ENCODE measurements at places on chromosomes 1 and 21. TPM values are rescaled to one million over a fixed set of nuclear protein-coding genes. Genes with fewer than 3 reads are reported as not detected.

The RIMS3 gene
- 3.2 TPM for total RNA-seq

The CTXND2 gene
- total RNA-seq: not detected

The PRDM16 gene
- total RNA-seq: 5.6 TPM

The PTGS2 gene
- 5.4 TPM for total RNA-seq

The CD1C gene
- not detected for total RNA-seq

The SNAPIN gene
- 65.0 TPM for total RNA-seq

The HTR6 gene
- total RNA-seq: not detected

The SLC45A1 gene
- 0.79 TPM for total RNA-seq

The SPRR5 gene
- not detected for total RNA-seq

The LYPD8 gene
- total RNA-seq: not detected

The CCDC27 gene
- total RNA-seq: not detected

The DLGAP3 gene
- 0.82 TPM for total RNA-seq

The LIN9 gene
- total RNA-seq: 3.8 TPM

The ALPL gene
- total RNA-seq: 5.1 TPM

The ADAM30 gene
- not detected for total RNA-seq

The CASZ1 gene
- total RNA-seq: 19.1 TPM

The CTSE gene
- total RNA-seq: not detected

The SRM gene
- total RNA-seq: 75.0 TPM

The PRSS38 gene
- total RNA-seq: not detected

The SPRR3 gene
- not detected for total RNA-seq

The LHX8 gene
- total RNA-seq: not detected

The PDIK1L gene
- 6.8 TPM for total RNA-seq

The FCRL4 gene
- not detected for total RNA-seq

The KRTAP15-1 gene
- not detected for total RNA-seq

The PBX1 gene
- total RNA-seq: 6.8 TPM

The SLC5A9 gene
- not detected for total RNA-seq

The MTFR1L gene
- total RNA-seq: 51.0 TPM

The NCF2 gene
- total RNA-seq: 86.1 TPM

The UTS2 gene
- total RNA-seq: not detected

The ZFP69 gene
- total RNA-seq: 4.3 TPM

The THEMIS2 gene
- 23.4 TPM for total RNA-seq

All from kidney epithelial cell (primary cell).